ENCODE measurements at places on chromosomes 3 and 15.

GRCh38 chr3:57587905-57588304 lies 9.2 kb downstream of the ARF4 start:
- DNase-seq = no peak

DNA sequence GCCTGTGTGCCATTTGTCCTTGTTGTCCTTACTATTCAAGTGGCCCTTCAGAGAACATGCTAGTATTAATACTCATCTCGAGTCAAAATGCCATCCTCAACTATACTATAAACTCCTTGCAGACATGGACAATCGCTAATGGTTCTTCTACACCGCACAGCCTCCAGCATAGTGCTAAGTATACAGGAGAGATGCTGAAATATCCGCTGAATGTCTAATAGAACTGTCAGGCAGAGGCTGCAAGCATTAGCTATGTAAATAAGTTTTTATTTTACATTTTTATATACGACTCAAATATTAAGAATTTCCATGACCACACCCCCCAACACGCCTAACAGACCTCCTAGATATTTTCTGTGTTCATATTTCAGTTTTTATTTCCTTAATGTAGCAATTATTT lies 39.4 kb downstream of the AAGAB start:
- DNase-seq = no peak

DNA sequence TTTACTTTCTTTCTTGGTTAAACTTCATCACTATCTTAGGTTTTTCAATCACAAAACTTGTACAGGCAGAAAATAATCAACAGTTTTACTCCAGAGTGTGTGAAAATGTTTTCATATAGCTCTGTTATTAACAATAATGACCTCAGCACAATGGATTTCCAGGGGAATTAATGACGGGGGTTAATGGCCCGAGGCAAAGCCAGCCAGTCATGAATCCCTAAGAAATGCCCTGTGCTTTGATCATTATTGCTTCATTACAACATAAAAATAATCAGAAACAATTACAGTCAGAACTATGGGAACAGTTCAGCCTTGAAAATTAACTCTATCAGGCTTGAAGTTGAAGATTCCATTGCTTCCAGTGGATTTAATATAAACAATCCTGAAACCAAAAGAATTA lies 875.4 kb downstream of the ROBO2 start:
- DNase-seq = no peak

DNA sequence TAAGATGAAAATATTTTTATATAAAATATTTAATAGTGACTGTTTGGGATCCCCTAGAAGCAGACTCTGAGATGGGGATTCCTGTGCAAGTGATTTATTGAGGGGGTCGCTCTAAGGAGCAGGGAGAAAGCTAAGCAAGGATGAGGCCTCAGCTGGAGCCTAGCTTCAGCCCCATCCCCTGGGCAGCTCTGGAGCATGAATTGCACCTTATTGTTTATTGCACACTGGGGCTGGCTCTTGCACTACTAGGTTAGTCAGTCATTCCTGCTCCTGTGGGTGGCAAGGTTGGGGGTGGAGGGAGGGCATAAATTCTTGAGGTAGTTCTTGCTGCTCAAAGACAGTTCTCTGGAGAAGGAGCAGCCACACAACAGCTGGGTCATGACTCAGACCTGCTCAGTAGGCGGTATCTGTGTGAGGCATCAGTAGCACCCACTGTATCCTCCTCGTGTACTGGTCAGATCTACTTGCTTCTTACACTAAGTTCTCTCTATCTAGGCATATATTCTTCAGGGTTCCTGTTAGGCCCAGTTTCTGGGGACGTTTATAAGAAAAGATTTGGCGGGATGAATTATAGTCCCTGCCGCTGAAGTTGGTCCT lies 27.2 kb upstream of the TNFSF10 start:
- no peak for DNase-seq

DNA sequence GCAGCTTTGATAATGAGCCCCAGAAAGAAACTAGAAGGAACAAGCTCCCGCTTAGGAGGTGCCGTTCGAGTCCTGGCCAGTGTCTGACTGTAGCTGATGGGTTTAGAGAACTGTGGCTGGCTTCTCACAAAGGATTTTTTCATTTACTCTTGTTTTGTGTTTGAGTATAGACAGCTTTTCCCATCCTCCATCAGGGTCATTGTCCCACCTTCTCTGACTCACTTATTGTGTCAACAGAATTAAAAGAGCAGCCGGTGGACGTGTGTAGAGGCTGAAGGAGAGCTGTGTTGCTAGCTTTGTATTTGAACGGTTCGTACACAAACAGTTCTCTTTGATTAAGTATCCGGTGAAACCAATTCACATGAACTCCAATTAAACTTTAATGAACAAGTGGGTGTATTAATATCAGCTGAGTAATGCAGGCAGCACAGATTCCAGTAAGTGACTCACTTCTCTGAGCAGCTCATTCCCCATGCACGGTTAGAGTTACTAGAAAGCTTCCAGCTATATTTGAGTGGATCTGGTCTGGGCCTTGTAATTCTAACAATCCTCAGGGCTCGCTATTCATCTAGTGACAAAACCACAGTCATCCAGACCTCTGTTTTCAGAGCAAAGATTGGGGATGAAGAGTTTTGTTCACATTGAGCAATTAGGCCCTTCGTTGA lies 141.0 kb downstream of the LPP start:
- DNase-seq = no peak

DNA sequence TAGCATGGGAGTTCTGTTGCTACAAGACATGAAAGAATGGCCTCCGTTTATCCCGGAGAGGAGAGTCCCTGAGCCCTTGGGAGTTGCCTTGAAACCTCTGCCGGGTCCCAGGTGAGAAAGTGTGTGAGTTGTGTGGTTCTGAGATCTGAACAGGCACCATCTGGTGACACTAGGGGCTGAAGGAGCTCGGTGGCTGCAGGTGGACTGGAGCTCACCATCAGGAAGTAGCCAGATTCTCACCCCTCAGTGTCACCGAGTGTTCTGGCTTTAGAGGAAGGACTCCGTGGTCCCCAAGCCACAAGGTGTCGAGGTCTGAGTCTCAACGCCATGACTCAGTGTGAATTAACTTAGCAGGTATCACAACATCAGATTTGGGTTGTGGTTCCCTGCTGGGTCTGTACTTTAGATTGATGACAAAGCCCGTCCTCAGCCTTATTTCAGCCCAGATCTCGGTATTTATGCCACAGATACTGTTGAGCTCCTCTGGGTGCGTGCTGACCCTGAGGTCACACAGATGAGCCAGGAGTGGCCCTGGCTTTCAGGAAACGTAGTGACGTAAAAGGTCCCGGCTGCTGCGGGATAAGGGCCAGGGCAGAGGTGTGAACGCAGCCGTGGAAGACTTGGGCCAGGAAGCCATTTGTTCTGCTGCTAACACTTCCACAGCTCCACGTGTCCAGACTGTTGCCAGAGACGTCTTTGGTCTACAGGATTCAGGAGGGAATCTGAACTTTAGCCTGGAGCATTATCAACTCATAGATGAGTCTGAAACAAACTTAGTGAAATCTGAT lies 54.4 kb downstream of the PGPEP1L start:
- no peak for DNase-seq

DNA sequence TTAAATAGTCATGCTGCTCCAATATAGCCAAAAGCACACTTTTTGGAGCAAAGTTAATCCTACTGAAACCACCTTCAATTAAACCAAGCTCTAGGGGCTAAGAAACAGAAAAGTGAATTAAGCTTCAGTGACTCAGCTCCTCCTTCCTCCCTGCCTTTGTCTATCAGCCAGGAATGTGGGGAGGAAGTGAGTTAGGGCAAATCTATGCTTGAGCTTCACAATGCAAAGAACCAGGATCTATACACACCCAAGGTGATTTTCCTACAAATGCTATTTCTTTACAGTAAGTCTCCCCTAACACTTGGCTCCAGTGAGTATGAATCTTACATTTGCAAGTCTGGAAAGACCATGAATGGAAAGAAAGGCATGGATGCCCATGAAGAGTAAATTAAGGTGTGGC lies 212.1 kb downstream of the P3H2 start:
- DNase-seq = no peak

- DNase-seq = no peak
Observed at GRCh38 chr3:45665101-45665572, 24.1 kb upstream of the SACM1L start.

- no peak for DNase-seq
Observed at GRCh38 chr3:5423523-5423922, 236.0 kb downstream of the EDEM1 start.

DNA sequence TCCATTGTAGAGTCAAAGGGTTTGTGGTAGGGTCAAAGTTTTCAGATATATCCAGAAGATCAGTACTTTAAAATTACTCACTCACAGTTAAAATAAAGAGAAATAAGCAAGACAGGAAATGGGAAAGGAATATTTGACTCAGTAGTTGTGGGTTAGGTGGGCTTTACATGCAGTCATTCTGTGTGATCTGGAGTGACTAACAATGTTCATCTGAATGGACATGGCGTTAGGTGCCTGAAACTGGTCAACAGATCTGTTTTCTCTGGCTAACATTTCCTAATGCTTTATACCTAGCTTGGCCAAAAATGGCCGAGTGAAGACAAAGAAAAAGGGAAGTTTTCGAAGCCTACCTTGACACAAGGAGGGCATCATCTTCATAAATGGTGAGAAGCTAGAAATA lies 133.4 kb upstream of the SATB1 start:
- no peak for DNase-seq

- no peak for DNase-seq
Observed at GRCh38 chr3:49841126-49841696, 15.2 kb downstream of the TRAIP start.

DNA sequence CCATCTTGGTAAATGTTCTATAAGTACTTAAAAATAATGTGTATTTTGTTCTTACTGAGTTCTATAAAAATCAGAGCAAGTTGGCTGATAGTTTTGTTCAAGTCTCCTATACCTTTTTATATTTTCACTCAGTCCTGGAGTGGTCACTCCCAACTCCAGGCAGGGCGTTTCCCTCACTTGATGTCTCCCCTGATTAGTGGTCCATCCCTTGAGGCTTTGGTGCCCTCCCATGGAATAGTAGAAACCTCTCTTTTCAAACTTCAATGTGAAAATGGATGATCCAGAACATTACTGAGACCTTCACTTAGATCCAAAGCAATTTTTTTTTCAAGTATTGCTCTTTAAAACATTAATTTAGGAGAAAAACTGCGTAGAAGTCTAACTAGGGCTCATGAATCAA lies 25.0 kb upstream of the SCN10A start:
- no peak for DNase-seq

- DNase-seq = no peak
Observed at GRCh38 chr3:195543500-195544229, 540 bp upstream of the PPP1R2 start.

- DNase-seq = no peak
Observed at GRCh38 chr3:185290266-185290665, 36.4 kb upstream of the EHHADH start.

DNA sequence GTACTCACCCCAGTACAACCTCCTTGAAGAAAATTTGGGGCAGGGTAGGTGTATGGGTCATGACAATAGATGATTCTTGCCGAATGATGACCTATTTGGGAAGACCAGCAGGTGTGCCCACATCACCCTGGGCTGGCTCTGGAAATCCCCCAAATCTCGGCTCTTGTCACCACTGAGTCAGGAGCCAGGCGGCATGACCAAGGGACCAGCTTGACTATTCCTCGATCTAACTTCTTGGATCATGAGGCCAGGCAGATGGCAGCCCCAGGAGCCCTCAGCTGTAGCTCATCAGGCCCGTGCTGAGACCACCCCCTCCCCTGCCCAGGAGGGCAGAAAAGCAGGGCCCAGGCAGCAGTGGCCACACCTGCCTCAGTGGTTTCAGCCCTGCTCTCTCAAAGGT lies 9.2 kb upstream of the MUC4 start:
- DNase-seq = no peak

- DNase-seq = no peak
Observed at GRCh38 chr3:106309274-106309673, 440.5 kb upstream of the CBLB start.

DNA sequence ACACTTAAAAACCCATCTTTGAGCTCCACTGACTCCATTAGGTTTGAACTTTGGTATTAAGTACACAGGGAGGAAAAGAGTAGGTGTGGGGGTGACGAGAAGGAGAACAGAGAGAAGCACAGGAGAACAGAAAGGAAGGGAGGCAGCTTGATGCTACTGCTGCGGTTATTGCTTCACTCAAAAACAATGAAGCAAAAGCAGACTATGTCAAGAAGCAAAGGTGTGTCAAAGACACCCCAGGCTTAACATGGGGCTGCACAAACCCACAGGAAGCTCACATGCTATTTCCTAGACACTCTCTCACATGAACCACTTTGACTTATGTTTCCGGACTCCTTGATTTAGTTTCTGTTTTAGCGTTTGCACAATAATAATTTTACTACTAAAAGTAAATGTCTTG lies 961.0 kb upstream of the CFAP20DC start:
- DNase-seq = peak; percentile 6

DNA sequence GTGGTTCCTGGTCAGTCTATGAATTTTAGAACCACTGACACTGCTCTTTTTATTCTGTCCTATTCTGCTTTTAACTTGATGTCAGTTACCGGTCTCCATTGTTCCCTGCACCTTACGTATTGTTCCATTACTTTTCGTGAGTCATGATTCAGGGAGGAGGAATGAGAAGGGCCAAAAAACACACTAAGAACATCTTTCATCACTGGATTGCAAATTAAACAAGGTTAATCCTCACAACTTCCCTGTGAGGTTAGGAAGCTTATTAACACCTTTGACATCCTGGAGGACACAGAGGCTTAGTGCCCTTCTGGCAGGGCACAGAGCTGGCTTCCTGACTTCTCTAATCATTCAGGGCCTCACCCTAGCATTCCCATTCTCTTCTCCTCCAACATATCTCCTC lies 227.6 kb upstream of the SATB1 start:
- no peak for DNase-seq

DNA sequence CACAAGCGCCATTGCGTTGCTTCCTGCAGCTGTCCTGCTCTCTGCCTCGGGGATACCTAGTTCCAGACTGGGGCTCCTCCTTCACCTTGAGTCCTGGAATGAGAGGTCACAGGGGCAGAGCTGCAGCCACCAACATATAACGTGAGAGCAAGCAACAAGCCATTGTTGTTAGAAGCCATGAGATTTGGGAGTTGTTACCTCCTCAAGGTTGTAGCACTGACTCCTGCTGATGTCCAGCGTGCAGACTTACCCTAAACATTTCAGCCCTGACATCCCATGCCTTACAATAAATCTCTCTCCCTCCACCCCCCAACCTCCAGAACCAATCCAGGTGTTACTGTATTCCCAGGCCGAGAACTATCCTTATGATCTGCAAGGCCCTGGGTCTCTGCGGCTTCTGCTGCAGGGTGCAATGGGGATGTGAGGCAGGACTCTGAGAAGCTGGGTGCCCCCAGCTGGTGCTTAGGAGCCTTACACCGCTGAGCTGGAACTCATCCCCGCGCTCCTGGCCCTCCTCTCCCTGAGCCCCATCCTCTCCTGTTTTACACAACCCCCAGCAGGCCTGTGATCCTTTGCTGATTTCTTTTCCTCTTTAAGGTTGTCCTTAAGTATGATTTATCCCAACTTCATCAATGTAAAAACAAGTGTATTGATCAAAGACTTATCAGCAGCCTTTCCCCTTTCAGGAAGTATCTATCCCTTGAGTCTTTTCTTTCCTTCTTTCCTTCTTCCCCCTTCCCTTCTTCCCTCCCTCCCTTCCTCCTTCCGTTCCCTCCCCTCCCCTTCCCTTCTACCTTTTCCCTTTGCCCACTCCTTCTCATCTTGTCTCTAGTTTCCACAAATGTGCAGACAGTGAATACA lies 84.2 kb upstream of the ABHD2 start:
- no peak for DNase-seq

GRCh38 chr3:94937980-94938379 lies 875.1 kb downstream of the NSUN3 start:
- DNase-seq = no peak
